ENCODE measurements at places on chromosomes 2 and 18. TPM values are rescaled to one million over a fixed set of nuclear protein-coding genes. Genes with fewer than 3 reads are reported as not detected.
A peak's percentile ranks its signal among the peaks of the same experiment; 100 is the strongest.

- DNase-seq: no peak
Measured at GRCh38 chr2:225502971-225503370, 103.5 kb downstream of the NYAP2 start.

- no peak for DNase-seq
Measured at GRCh38 chr2:199228887-199229819, 228.6 kb downstream of the SATB2 start.

DNA sequence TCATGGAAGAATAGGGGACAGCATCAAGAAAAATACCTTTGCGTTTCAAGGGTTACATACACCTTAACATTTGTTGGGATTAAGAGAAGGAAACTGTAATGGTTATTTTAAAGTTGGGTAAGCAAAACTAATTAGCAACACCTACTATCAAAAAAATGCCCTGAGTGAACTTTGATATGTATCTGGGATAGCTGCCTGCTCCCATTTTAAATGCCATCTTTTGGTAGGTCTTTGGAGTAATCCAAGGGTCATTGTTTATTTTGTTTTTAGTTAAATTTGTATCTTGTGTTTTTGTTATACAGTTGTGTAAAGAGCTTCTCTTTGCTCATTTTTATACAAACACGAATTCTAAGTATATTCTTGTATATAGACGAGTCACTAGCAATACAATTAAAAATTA, 9.9 kb downstream of the PTPN4 start:
- DNase-seq: no peak

DNA sequence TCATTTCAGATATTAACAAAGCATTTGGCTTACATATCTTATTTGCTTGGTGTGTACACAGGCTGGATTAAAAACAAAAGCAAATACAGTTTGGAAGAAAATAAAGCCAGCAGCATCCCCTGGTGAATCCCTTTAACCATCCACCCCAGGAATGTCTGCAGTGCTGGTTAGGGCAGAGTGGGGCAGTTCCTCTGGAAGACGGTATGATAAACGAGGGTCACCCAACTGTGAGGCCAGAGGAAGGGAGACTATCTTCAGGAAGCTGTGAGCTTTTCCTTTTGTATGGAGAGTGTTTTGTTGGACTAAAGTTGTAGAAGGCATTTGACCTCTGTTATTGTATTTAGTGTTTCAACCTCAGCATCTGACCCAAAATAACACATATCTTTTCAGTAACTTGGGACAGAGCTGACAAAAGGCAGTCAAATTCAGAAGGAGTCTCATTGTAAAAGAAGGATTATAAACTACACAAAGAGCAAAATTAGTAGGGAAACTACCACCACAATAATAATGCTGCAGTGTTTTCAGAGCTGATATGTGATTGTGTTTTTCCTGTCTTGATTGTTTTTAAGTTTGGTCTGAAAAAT, 159.1 kb downstream of the FMNL2 start:
- DNase-seq: no peak

GRCh38 chr2:96907115-96908041, 37.5 kb upstream of the SEMA4C start:
- DNase-seq: peak; percentile 51

GRCh38 chr2:6927186-6927585, 10.0 kb downstream of the RNF144A start:
- DNase-seq: no peak

- peak; percentile 26 for DNase-seq
Measured at GRCh38 chr2:31523871-31524492, 56.8 kb downstream of the SRD5A2 start.

DNA sequence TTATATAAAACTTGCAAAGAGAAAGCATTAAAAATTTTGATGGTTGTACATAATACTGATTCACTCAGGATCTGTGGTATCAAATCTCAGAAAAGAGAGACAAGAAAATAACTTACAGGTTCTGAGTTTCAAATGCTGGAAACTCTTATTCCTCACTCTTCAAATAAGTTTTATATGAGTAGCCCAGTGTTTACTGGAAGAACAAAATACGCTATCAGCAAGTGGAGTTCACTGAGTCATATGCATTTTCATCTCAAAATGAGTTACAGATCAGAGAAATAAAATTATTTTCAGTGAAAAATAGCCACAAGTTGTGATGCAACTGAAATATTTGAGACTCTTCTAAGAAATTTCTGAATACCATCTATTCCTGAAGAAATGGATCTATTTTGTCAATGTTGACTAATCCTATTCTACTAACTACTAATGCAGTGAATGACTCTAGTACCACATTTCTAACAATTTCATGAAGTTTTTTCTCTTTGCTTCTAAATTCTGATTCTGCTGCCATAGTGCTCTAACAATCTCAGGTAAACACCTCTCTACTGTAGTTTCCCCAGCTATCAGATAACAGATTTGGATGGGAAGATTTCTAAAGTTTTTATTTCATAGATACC, 391.7 kb downstream of the ZEB2 start:
- no peak for DNase-seq

DNA sequence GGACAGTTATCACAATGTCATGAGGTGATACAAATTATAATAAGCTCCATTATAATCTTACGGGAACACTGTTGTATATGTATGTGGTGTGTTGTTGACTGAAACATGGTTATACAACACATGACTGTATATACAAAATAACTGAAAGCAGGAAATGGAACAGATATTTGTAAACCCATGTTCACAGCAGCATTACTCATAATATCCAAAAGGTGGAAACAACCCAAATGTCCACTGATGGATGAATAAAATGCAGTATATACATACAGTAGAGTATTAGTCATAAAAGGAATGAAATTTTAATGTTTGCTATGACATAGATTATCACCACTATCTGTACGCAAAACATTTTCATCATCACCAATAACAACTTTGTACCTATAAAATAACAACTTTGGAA, 107.3 kb downstream of the USP34 start:
- DNase-seq: no peak

GRCh38 chr2:146990311-146991054, 854.3 kb upstream of the ACVR2A start:
- DNase-seq: no peak

DNA sequence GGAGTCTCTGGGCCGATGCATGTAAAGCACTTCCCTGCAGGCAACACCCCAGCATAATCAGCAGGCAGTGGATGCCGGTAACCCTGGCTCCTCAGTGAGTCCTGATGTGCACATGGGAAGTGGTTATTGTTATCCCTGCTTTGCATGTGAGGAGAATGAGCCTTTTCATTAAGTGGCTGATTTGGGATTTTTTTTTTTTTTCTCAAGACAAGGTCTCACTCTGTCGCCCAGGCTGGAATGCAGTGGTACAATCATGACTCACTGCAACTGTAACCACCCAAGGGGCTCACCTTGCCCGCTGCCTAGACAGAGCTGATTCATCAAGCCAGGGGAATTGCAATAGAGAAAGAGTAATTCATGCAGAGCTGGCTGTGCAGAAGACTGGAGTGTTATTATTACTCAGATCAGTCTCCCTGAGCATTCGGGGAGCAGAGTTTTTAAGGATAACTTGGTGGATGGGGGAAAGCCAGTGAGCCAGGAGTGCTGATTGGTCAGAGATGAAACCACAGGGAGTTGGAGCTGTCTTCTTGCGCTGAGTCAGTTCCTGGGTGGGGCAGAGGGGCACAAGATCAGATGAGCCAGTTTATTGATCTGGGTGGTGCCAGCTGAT, 95.4 kb downstream of the SOCS6 start:
- DNase-seq: no peak

DNA sequence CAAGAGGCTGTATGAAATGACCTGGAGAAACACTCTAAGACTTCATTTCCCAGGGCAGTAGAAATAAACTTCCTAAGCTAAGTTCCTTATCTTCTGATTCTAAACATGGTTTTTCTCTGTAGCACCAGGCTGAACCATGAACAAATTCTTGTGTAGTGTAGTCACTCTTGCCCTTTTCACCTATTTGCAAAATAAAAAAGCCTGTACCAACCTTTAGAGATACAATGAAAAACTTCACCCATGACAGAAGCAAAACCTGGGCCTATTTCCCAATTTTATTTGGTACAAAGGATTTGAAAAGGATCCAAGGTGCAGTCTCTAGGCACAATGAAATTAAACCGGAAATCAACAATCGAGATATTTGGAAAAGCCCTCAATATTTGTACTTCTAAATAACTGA, 43.6 kb downstream of the POLR1A start:
- DNase-seq: no peak

- DNase-seq: no peak
Measured at GRCh38 chr2:64212801-64213321, 68.6 kb upstream of the PELI1 start.

- peak; percentile 74 for DNase-seq
Measured at GRCh38 chr18:57427429-57428201, 7.6 kb upstream of the ONECUT2 start.

- DNase-seq: no peak
Measured at GRCh38 chr2:27121906-27122305, 1.7 kb upstream of the ABHD1 start.

DNA sequence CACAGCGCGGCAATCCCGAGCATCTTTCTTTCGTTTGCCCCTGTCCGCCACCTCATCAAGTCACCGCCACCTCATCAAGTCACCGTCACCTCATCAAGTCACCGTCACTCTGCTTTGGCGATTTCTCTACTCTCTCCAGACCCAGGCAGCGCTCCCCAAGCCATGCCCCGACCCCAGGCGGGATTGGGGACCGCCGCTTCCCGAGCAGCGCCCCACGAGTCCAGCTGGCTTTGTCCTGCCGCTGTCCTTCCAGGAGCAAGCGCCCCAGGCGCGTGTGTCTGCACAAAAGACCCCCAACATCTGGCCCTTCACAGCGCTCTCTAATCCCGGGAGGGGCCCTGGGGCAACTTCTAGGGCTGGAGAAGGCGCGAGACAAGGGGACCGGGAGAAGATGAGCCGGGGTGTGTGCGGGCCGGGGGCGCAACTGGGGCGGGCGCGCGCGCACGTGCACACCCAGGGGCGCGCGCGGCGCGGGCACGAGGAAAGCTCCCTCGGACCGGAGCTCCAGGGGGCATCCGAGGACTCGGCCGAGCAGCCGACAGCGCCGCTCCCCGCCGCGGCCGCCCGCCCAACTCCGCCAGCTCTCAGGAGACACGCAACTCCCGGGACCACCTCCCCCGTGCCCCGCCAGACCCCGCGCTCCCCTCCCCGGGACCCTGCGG, 633 bp upstream of the RNF152 start:
- DNase-seq: peak; percentile 35

- no peak for DNase-seq
Measured at GRCh38 chr2:10911291-10912075, at the start of gene KCNF1. TSS of gene KCNF1 (plus strand) at chr2:10911934. CDS start at chr2:10912427, 493 bp downstream.

- peak; percentile 84 for DNase-seq
Measured at GRCh38 chr2:218733171-218734021, 22.8 kb downstream of the TTLL4 start.

DNA sequence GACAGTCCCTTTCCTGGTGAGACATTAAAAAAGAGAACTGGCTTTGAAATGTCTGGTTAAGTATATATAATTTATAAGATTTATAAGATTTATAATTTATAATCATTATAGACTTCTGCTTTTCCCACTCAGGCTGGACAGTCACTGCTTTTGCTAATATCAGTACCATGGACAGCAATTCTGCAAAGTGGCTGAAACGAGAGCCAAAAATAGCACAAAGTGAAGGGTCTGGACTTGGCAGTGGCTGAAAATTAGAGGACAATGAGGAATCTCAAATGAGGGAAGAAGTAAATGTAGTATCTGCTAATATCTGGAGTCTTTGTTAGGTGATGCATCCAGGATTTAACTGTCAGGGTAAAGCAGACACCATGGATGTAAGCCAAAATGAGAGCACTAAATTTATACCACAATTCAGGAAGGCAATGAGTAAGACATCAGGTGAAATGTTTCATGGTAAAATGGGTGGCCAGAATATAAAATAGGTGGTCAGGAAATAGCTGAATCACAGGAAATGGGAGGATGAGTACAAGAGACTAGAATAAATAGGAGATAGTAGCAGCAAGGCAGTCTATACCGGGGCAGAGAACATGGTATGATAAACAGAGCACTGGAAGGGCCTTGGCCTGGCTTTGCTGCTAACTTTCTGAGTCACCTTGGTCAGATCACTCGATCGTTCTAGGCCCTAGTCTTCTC, 39.6 kb upstream of the BOD1L2 start:
- DNase-seq: no peak

GRCh38 chr2:144889348-144889747, 369.4 kb upstream of the ZEB2 start:
- no peak for DNase-seq

DNA sequence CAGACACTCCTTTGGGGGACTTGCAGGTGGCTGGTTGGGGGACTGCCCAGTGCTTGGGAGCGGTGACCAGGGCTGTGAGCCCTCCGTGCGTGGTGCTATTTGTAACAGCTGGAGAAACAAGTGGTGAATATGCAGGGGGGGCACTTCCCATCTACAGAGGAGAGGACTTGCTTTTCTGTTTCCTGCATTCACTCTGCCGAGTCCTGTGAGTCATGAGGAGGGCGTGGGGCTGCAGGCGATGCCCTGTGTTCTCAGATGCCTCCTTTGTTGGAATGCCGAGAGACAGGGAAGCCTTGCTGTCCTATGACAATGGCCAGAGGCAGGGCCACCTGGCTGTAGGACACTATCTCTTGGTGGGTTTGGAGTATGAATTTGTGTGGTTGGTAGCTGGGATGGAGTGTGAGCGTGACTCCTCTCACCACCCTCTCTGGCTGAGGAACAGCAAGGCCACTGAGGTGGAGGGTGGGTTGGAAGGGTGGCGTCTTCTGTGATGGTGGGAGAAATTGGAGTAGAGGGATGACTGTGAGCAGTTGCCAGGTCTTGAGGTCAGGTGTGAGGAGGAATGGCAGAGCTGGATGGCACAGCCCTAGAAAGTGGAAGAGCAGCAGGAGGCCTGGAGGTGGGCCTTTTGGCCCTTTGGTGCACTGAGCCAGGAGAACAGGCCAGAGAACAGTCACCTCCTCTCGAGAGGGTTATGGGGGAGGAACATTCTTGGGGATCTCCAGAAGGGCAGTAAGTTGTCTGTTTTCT, 24.3 kb downstream of the FHOD3 start:
- DNase-seq: no peak

DNA sequence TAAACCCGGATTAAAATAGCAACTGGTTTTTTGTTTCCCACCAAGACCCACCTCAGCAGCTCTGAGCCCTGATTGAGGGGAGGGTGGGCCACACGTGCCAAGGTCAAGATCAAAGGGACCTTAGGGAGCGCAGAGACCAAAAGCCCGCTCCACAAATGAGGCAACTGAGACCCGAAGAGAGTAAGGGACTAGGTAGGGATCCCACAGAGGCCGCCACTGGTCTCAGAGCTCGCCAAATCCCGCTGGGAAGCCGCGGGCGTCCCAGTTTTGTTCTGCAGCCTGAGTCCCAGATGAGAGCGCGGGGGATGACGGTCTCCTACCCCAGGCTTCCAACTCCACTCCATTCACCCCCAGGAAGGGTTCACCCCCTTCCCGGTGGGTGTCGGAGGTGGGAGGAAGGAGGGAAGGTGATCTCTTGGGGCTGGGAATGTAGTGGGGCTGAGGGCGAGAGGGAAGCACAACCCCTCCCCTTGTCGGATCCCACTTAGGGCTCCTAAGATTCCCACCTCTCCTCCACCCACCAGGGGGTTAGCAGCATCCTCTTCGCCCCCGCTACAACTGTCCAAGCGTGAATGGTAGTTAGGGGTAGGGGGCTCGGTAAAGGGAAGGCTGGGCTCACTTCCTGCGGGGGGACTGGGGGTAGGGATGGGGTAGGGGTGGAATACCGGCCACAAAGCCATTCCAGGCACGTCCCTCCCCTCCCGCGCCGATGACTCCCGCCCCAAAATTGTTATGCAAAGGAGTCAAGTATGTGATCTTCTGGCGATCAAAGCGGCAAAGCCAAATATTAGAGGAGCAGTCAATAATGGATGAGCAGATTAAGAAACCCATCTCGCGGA, 7.3 kb upstream of the EN1 start:
- DNase-seq: no peak

The COL4A3 gene
- polyA plus RNA-seq: 7.7 TPM

The KLHL41 gene
- 1.6 TPM for polyA plus RNA-seq

The HRH4 gene
- polyA plus RNA-seq: 0.07 TPM

The TBC1D8 gene
- 33.7 TPM for polyA plus RNA-seq

The AGAP1 gene
- polyA plus RNA-seq: 17.0 TPM

Measured in left lung (tissue), 14 donors.